Astrocyte of the spinal cord (primary cell): ENCODE measurements at places on chromosomes 6 and 20.

- no peak for DNase-seq
Observed at GRCh38 chr6:110831405-110831804, 16.1 kb upstream of the CDK19 start.

DNA sequence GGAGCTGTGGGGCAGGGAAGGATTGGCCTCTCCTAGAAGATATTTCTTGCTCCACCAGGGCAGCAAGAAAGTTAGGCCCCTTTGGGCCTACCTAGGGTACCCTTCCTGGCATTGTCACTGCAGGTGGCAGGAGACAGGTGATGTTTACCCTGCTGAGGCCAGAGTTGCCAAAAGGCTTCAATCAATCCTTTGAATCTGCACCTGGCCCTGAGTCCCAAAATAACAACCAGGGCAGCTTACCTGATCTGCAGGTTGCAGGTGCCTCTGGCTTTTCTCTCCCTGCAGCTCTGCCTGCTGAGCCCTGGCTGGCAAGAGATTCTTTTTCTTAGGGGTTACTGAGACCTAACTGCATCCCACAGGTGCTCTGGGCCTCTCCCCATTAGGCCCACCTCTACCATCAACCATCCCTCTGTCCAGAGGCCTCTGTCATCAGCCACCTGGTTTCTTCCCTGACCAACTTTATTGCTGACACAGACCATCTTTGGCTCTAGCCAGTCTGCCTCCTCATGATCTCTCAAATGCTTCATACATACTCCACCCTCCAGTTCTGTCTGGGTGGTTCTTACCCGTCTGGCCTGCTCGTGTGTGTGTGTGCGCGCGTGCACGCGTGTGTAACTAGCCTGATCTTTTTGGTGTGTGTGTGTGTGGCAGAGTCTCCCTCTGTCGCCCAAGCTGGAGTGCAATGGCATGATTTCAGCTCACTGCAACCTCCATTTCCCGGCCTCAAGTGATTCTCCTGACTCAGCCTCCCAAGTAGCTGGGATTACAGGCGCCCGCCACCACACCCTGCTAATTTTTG lies 13.7 kb downstream of the BCL2L1 start:
- DNase-seq: no peak

DNA sequence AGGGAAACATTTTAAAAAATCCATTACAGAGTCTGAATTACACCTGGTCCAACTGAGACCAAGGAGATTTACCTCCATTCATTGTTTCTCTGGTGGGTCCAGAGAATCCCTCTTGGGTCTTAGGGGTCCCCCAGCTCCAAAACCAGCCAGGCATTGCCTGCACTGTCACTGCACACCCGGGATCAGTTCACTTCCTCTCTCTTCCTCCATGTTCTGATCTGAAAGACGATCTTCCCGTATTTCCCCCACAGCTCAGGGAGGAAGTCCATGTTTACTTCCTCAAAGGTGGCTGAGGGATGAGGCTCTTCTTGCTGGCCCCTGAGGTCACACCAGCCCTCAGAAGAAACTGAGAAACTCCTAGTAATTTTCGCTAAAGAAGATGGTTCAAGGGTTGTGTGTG lies 159.7 kb downstream of the BMP7 start:
- no peak for DNase-seq

GRCh38 chr6:44012078-44012493 lies 115.2 kb downstream of the MRPL14 start:
- peak; percentile 96 for DNase-seq

GRCh38 chr6:150991487-150991886 lies 126.0 kb downstream of the MTHFD1L start:
- DNase-seq: no peak

DNA sequence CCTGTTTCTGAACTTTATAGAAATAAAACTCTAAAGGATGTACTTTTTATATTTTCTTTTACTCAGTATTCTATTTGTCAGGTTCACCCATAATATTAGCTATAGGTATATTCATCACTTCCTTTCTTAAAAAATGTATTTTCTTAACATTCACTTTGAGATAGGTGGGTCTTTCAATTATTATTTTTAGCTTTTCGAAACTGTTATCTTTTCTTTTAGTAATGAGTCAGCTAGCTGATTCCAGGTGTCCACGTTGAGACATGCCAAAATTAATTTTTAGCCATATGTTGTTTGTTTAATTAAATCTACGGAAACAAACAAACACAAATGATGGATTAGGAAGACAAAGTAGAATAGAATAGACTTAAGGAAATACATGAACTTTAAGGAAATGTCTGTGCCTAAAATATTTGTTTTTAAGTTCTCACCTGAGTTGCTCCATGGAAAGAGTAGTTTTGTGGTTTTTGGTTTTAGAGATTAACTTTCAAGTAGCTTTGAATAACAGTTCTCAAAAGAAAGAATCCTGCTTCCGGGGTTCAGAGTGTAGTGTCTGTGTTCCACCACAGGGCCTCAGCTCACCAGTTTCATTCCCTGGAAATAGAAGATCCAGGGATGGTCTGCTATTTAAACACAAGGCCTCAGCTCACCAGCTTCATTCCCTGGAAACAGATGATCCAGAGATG lies 435.0 kb downstream of the HAO1 start:
- DNase-seq: no peak

- DNase-seq: peak; percentile 71
Observed at GRCh38 chr6:52286798-52287432, 2.4 kb upstream of the MCM3 start.

- no peak for DNase-seq
Observed at GRCh38 chr20:54020868-54021267, 49.5 kb downstream of the BCAS1 start.

DNA sequence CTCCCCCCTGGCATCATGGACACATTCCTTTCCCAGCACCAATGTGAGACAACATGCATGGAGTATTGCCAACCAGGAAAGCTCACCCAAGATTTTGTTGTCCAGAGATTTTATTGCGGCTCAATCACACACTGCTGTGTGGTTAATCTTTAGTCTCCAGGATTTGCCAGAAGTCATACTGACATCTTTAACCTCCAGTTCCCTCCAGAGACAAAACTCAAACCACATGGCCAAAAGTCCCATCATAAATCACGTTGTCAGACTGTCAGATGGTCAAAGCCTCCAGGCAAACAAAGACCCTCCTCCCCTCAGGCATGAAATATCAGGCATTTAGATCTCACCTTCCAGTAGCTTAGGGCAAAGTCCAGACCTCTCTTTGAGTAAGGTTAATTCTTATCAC lies 97.3 kb upstream of the OPRM1 start:
- no peak for DNase-seq

- no peak for DNase-seq
Observed at GRCh38 chr6:148736774-148737412, 9.9 kb upstream of the UST start.

DNA sequence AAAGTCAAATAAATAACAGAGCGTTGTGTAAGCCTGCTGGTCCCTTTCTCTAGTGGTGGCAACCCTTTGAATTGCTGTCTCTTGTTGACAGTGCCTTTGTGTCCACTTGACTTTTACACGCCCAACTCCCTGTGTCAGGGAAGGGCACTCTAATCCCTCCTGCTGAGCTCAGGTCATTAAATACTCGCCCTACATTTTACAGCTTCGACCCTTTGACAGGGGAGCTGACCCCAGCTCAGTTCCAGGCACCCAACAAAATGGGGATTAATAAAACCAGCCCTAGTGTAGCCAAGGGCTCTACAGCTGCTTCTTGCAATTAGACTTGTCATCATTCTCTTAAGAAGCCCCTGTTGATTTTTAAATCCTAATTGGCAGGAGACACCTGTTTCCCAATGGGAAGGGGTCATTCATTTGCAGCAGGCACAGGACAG lies 308.2 kb downstream of the EYA4 start:
- DNase-seq: no peak

GRCh38 chr6:164692772-164693510 lies 616.5 kb downstream of the C6orf118 start:
- no peak for DNase-seq

DNA sequence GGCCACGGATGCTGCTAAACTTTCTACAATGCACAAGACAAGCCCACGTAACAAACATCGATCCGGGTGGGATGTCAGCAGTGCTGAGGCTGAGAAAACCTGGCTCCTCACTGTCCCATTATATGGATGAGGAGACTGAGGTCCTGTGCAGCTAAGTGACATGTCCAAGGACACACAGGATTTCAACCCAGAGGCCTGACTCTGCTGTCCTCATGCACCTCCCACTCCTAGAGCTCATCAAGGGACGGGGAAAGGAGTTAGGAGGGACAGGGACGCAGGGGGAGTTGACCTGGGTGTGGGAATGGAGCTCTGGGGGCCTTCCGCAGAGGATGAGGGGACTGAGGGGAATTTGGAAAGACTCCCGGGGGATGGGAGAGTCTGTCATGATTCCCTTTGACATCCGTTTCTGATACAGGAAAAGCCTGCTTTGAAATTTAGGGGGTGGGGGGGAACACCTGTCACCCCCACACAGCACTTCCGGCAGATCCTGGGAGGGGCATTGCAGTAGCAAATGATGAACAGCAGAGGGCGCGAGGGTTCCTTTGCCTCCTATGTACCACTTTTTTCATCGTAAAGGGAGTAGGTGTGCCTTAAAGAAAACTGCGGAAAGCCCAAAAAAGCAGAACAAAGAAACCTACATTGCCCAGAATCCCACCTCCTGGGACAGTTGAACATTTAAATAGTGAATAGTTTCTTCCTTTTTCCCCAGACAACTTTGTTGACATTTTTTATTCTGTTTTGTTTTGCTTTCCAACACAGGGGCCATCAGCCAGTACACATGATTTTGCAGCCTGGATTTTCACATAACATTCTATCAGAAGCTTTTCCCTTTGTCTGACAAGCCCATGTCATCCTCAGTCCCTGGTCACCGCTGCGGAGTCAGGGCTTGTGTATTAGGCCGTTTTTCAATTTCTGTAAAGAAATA lies 48.6 kb downstream of the SLC2A10 start:
- peak; percentile 55 for DNase-seq

DNA sequence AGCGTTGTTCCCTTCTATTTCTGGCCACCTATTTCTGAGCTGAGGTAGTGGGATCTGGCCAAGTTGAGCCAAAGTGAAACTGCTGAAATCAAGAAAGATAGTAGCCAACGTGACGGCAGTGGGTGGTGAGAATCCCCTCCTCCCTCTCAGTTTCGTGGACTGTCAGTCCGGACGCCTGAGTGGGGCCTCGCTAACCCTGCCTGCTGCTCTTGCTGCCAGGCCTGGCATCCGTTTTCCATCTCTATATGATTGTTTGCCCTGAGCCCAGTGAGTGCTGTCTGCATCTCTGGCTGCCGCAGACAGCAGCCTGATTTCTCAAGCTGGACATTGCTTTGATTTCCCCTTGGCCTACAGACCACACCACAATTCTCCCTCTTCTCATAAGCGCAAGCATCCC lies 23.5 kb upstream of the PAX1 start:
- DNase-seq: no peak

DNA sequence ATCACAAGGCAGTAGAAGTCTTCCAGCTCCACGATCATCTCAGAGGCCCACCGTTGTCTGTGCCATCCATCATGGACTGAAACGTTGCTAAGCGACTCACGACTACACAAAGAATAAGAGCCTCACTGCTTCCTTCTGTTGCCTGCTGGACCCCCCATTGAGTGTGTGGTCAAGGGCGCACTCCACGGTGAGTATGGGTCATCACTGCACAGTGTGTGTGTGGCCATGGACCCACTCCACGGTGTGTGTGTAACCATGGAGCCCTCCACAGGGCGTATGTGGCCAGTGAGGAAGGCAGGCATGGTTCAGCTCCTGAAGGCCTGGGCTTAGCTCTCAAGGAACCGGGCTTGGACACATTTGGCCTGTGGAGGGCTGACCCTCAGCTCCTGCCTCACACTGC lies 123.4 kb upstream of the AFDN start:
- no peak for DNase-seq

- peak; percentile 93 for DNase-seq
Observed at GRCh38 chr6:126919947-126920346, 198.5 kb upstream of the RSPO3 start.

- DNase-seq: no peak
Observed at GRCh38 chr20:2114990-2115681, 13.5 kb downstream of the STK35 start.
